Cardiac septum (tissue), 1 donor: ENCODE measurements at places on chromosomes 7 and 10. TPM values are rescaled to one million over a fixed set of nuclear protein-coding genes. Genes with fewer than 3 reads are reported as not detected.

TUBB8 gene
- not detected for total RNA-seq

KAZALD1 gene
- total RNA-seq: 12.1 TPM

HMX3 gene
- not detected for total RNA-seq

SLC18A3 gene
- not detected for total RNA-seq

KCNMA1 gene
- total RNA-seq: 2.0 TPM

XRCC2 gene
- total RNA-seq: 0.24 TPM

PALD1 gene
- total RNA-seq: 5.3 TPM

MOGAT3 gene
- not detected for total RNA-seq
